Left renal pelvis (tissue), 4 donors: ENCODE measurements at places on chromosomes 1 and 21.

DNA sequence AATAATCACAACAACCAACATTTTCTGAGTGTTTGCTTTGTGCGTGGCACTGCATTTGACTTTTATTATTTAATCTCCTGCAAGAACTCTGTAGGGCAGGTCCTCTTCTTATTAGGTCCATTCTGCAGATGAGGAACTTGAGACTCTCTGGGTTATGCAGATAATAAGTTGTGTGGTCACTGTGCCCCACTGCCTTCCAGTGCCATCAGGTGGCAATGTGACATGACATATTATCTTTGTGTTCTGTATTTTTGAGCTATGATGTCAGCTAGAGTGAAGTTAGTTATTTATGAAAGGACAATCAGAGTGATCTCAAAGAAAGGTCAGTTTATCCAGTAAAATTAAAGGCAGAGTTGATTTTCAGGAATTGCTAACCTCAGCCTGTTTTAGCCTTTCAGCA is 196.0 kb downstream of the FMN2 start:
- no peak for DNase-seq

DNA sequence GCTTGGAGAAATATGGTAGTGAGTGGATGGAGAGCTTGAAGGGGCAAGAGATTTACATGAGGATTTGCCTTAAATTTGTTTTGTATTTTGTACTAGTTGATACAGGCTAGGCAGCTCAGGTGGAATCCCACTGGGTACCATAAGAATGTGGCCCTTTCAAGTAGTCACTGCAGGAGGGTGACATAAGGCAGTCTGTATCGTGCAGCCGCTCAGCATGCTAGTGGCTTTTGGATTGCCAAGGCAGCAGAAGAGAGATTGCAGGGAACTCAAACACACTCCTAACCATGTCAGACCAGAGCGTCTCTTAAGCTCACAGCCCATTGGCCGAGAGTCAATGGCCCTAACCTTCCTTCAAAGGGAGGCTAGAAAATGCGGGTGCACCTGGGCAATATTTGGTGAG is 420.0 kb downstream of the ADGRL2 start:
- DNase-seq: no peak

DNA sequence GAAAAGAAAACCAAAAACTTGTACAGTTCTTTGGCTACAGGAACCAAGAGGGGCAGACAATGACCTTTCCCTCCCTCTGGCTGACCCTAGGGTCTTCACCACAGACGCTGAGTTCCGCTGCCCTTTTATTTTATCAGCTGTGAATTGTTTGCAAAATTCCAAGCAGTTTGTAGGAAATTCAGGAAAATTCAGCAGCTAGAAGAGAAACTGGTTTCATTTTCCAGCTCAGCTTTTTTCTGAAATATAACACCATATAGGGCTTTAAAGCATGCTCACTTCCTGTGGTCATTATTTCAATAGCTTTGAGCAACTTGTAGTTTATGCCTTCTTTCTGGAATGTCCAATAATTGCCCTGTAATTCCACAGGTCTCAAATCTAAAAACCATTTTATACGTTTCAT is 5.5 kb upstream of the PIK3R3 start:
- no peak for DNase-seq

GRCh38 chr1:198986036-198986435 is 347.2 kb downstream of the PTPRC start:
- DNase-seq: no peak
